ENCODE measurements at places on chromosomes 2 and 18.
A peak's percentile ranks its signal among the peaks of the same experiment; 100 is the strongest.

DNA sequence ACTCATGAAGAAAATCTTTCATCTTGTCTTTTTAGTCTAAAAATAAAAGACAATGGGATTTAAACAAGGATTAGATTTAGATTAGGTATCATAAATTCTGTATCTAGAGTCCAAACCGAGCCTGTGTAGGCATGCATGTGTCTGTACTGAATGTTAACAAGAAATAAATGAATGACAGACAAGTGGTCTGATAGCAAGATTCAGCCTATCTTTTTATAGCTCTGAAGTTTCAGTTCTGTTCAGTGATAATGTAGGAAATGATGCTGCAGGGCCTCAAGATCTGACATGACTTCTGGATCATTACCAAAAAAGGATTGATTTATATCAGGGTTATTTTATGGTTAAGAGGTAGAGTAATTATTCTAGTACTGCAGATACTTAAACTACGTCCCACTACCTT is 137.0 kb upstream of the ATP5MC3 start:
- DNase-seq: no peak

GRCh38 chr2:178204977-178205376 is 10.7 kb downstream of the OSBPL6 start:
- DNase-seq: no peak

GRCh38 chr18:56085551-56085950 is 497.6 kb upstream of the TCF4 start:
- no peak for DNase-seq

- DNase-seq: no peak
Measured at GRCh38 chr2:180722551-180723239, 257.7 kb upstream of the UBE2E3 start.

- DNase-seq: no peak
Measured at GRCh38 chr2:159140070-159140769, 146.3 kb downstream of the WDSUB1 start.

GRCh38 chr2:158823486-158824237 is 28.5 kb downstream of the DAPL1 start:
- DNase-seq: no peak

DNA sequence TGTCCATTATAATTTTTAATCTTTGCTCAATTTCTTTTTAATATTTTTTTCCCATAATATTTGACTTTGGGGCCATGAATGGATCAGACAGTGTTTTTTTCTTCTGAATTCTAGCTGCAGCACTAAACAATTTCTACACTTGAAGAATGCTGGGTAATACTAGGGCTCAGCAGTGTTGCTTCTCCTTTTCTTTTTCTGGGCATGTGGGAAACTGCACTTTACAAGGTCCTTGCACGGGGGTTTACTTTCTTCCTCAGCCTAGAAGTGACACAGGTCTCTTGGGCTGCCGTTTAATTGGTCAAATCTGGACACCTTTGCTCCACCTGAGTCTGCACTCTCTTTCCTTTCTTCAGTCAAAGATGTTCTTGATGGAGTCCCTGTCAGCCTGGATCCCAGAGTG is 135.4 kb upstream of the APCDD1 start:
- no peak for DNase-seq

DNA sequence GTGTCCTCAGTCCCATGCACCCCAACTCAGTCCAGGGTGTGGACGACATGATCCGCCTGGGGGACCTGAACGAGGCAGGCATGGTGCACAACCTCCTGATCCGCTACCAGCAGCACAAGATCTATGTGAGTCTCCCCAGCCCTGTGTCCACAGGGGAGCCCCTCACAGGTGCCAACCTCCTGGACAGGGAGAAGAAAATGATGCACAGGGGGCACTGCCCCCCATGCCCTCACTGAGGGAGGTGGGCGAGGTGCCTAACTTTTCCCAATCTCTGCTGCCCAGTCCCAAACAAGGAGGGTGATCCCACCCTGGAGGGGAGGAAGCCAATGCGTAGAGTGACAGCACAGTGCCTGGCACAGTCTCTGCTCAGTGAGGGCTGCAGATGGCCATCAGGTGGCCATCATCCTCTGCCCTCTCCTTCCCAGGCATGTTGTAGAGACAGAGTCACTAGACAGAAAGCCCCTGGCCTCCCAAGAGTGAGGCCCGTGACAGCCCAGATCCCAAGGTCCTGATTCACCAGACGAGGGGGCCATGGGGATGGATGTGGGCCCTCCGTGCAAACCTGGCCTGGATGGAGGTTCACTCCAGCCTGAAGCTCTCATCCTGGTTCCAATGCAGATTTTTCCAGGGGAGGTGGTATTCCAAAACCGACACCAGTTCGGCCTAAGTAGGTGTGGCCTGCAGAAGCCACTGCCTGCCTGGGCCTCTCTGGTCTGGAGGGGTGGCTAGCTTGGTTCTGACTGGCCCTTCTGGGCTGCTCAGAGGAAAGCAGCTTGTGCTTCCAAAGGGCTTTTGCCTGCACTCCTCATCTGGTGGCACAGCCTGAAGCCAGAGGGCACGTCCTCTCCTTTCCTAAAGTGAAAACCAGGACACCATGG is 30.0 kb downstream of the MYO7B start:
- DNase-seq: no peak

GRCh38 chr2:27218614-27219013 is 1.4 kb downstream of the CAD start:
- no peak for DNase-seq

- DNase-seq: no peak
Measured at GRCh38 chr2:207768168-207768865, 1.4 kb downstream of the FZD5 start.

GRCh38 chr2:233976690-233977294 is 59.6 kb downstream of the TRPM8 start:
- no peak for DNase-seq

- DNase-seq: no peak
Measured at GRCh38 chr2:152359573-152360363, 24.8 kb downstream of the FMNL2 start.

DNA sequence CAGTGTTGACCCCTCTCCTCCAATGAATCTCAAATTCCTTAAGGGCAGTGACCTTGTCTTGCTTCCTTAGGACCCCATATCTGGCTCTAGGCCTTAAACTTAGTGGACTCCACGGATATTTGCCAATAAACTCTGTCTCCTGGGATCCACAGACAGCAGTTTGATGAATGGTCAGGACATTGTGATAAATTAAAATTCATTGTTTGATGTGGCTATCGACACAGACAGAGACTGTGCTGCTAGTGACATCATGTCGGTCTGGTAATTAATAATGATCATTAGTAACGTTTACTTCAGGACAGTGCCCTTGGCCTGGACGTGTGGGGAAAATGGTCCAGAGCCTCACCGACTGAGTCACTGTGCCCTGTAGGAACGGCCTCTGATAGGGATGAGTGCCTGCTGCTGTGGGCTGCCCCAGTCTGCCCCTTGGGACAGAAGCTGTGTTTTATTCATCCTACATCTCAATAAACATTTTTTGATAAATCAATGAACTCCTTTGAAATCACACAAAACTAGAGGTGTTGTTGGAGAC is 5.2 kb upstream of the SLC35F6 start:
- DNase-seq: no peak

GRCh38 chr2:204510709-204511420 is 34.4 kb upstream of the PARD3B start:
- DNase-seq: no peak

- no peak for DNase-seq
Measured at GRCh38 chr2:78416625-78417300, 608.7 kb upstream of the REG3G start.

DNA sequence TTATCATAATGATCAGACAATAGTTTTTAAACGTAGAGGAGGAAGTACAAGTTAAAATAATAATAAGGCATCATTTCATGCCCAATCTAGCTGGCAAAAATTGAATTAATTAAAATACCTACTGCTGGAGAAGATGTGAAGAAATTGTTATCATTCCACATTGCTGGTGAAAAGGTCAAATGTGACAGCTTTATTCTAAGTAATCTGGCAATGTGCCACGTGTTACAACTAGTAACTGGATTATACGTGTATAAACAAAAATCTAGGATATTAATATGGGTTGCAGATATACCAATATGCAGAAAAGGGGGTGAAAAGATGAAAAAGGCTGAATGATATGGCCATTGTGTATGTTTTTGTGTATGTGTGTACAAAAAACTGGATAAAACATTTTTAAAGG is 32.4 kb downstream of the SMAD2 start:
- DNase-seq: no peak

DNA sequence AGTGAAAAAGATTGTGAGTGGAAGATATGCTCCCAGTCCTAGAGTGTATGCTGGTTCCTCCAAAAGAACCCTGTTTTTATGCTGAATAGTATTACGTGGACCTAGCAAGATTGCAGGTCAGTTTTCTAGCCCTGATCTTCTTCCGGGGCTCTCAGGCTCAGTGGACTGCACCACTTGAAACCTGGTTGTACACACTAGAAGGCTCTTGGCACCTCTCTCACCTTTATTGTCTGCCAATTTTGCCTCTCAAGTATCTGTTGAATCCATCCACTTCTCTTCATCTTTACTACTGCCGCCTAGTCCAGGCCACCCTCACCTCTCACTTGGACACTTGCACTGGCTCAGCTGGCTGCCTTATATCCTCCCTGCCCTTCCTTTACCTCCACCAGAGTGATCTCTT is 16.8 kb downstream of the TTC39C start:
- no peak for DNase-seq

- DNase-seq: no peak
Measured at GRCh38 chr2:127181851-127182250, 38.2 kb downstream of the CYP27C1 start.

DNA sequence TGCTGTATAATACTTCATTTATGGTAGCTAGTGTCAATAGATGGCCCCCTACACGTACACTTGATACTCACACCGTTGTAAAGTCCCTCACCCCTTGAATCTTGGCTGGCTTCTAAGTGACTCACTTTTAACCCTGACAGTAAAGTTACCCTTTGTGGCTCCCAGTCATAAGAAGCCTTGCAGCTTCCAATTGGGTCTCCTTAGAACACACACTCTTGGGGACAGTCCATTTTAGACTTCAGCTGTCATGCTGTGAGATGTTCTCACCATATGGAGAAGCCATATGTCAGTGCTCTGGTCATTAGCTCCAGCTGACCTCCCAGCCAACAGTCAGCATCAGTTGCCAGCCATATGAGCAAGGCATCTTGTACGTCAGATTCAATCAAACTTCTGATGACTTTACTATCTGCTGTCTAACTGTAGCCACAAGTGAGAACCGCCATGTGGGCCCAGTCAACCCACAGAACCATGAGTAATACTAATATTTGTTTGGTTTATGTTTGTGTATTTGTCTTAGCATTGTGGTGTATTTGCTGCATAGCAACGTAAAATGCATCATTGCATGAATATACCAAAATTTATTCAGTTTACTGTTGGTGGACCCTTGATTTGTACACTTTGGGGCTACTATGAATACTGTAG is 68.3 kb downstream of the PTPN4 start:
- DNase-seq: no peak

GRCh38 chr2:71552861-71553301 is 99.5 kb downstream of the DYSF start:
- DNase-seq: no peak

- DNase-seq: no peak
Measured at GRCh38 chr18:34117319-34117718, 107.4 kb downstream of the NOL4 start.

DNA sequence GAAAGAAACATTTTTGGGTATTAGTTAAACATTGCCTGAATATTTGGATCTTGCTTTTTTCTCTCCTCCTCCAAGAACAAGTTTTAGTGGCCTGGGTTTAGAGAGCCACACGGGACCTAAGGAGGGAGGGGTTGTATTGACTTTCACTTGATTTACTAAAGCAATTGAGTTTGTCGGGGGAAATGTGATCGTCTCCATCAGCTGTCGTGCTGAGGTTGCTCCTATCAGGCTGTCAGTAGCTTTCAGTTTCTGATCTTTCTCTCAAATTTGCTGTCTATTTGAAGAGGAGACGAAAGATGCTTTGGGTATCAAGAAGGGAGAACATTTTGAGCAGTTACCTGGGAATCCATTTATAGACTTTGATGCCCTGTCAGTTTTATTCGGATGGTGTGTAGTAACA is 106.0 kb downstream of the SETBP1 start:
- DNase-seq: no peak

- peak; percentile 66 for DNase-seq
Measured at GRCh38 chr2:96116879-96117533, 635 bp upstream of the ADRA2B start.

DNA sequence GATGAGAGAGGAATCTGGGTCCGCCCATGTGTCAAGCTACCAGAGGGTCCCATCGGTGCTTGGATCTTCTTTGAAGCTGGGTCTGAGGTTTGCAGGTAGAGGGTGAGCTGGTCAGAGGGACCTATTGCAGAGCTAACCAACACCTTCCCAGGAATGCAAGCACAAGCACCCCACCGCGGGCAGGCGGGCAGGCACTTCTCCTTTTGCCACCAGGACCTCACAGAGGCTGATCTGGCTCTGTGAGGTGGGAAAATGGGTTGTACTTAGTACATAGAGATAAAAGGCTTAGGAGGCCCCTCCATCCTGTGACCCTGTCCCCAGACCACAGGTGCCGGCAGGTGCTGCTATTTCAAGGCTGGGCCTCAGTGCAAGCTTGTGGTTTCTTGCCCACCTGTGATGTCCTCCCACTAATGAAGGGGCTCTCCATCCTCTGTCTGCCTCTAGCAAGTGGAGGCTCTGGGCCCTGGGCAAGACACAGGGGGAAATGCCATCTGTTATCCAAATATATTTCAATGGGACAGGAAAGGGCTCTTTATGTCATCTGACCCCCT is 31.4 kb upstream of the IL37 start:
- DNase-seq: no peak

GRCh38 chr18:59515147-59515546 is 156.1 kb upstream of the LMAN1 start:
- DNase-seq: no peak

DNA sequence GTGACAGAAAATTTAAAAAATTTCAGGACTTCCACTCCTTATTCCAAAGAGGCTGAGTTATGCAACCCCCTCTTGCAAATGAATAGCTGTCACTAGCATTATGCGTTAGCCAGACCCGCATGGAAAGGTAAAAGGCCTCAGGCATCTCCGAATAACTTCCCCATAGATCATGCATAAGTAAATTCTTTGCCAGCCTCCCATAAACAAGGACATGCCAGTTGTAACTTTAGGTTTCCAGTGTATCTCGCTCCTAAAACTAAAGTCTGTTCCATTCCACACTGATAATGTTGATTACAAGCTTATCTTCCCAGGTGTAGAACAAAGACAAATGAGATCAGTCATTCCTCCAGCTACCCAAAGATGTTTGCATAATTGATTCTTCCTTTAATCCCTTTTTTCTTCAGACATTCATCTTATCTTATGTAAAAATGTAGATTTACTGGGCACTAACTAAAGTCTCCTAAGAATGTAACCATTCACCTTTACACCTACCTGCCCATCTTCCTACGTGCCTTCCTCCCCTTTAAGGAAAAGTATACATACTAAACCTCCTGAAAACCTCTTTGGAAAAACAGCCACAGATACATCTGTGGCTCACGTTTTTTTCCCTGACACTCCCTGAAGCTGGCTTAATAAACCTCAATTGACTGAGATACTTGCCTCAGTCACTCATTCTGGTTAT is 13.6 kb upstream of the NFU1 start:
- no peak for DNase-seq

Measured in stimulated activated CD4-positive, alpha-beta T cell treated with anti-CD3 and anti-CD28 coated beads, Interleukin-1b, Interleukin-23, amount 100 ng/mL, for 4 hours (primary cell).